ENCODE measurements at places on chromosomes 7 and 10.

- DNase-seq: no peak
These were observed 40.3 kb upstream of the LHFPL3 start for GRCh38 chr7:104288137-104288536.

DNA sequence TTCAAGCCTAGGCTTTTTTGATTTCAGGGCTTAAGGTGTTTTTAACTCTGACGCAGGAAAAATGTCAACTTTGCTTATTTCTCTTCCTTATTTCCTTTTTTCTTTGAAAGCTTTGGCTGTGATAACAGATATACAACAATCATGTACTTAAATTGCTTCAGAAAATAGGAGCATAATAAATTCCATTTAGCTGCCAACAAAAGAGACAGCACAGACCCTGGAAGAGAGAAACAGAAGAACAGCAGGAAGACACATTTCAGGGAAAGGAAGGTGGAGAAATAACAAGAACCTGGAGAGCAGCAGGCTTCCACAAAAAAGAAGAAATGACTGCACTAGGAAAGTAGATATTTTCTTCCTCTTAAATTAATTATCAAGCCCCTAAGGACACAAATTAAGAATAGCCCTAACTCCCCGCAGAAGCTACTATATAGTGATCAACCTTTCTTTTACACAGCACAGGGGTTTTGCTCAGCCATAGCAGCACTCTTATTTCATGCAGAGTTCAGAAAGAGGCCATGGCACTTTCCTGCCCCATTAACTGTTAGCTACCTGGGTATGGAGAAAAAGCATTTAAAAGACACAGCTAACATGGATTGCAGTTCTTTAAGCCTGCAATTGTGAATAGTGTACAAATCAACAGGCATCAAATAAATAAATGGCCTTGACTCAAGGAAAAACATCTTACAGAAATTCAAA lies 61.5 kb downstream of the IQUB start:
- no peak for DNase-seq

DNA sequence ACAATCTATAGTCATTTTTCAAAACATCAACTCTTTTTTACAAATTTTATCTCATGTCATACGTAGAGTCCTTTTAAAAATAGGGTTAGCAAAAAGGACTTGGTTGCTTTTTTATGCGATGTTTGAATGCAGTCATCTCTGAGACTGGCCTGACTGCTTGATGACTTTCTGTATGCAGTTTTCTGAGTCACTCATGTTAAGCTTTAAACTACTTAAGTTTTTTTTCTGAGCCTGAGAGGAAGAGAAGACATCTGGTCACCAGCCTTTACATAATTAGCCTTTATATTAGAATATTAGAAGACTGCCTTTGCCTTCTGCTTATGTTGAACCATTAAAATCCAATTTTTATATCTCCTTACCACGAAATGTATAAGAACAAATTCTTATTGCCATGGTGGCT lies 834.4 kb upstream of the MBL2 start:
- DNase-seq: no peak

- no peak for DNase-seq
These were observed 20.4 kb upstream of the PIK3AP1 start for GRCh38 chr10:96740579-96741281.

- no peak for DNase-seq
These were observed 31.8 kb upstream of the ELFN1 start for GRCh38 chr7:1638215-1638661.

- DNase-seq: no peak
These were observed 208.3 kb downstream of the USP6NL start for GRCh38 chr10:11403116-11403515.

DNA sequence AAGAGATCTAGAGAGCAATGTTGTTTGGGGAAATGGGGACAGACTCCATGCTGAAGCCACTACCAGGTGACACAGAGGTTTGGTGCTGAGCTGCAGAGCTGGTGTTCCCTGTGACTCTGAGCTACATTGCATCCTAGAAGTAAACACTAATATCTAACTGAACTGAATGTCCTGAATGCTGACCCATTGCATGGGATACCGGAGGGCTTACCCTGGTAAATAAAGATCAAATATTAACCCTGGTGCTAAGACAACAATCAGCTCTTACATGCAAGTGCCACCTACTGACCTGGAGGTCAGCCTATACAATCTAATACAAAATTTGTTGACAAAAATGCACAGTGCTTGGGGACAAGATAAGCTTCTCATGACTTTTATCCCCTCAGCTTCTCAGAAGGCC lies 851.3 kb upstream of the KCND2 start:
- DNase-seq: no peak

DNA sequence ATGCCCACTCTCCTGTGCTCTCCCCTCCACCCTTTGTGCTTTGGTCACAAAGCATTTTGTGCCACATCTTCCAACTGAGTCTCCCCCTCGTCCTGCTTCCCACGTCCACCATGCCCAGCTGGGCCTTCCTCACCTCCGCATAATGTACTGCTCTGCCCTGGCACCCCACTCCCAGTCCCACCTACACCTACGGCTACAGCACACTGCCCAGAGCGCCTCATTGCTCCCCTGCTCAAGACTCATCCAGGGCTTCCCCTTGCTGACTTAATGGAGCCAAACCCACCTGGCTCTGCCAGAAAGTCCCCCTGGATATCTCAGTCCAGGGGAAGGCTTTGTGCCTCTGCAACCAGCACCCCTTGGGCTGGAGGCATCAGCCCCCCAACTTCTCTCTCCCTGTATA lies 299.2 kb upstream of the ZMIZ1 start:
- no peak for DNase-seq

DNA sequence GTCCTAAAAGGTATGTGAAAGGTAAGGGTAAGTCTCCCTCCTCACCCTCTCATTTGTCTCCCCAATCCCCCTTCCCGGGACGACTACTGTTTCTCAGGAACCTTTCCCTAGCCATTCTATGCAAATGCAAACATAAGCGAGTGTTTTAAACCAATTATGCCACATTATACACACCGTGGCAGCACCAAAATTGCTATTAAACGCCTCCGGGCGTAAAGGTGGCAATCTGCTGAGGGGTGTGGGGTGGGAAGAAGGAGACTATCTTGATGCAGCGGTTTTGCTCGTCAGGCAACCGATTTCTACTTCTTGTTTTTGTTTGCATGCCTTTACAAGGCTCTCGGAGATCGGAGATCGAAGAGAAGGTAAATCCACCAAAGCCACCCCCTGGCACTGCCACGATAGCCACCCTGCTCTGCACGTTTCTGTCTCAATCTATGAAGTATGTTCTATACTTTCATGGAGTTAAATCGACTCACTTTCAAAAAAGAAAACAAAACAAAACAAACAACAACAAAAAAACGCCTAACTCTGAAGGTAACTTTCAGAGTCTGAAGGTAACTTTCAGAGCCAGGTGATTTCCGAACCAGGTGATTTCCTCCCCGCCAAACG lies 46.0 kb upstream of the CDK1 start:
- DNase-seq: no peak

DNA sequence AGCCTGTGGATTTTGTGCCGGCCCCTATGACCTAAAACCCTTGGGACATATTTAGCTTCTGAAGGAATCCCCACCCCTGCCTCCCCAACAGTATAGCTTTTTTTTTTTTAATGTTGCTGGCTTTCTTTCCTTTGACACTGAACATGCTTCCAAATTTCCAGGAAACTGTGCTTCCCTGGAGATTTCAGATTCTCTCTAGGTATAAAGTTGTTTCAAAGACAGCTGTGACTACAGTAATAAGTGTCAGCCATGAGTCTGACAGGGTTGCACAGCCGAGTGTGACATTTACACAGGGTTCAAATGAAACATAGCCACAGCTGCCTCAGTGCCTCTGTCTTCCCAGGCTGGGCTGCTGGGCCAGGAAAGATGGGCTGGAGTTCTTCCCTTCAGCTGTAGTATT lies 466.6 kb upstream of the COBL start:
- DNase-seq: no peak

DNA sequence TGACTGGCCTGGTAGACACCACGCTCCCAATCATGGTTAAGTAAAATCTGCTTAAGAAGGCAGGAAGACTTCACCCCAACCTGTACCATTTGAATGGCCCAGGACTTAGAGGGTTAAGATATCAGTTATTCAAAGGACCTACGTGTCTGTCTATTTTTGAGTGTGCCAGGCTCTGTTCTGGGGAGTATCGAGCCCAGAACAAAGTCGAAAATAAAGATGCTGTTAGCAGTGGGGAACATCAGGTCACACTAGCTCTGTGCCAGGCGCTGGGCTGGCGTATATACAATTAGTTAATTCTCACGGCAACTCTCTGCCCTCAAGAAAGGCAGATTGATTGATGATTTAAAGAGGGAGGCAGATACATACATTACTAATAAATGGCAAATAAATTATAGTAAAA lies 40.5 kb upstream of the CREB5 start:
- no peak for DNase-seq

DNA sequence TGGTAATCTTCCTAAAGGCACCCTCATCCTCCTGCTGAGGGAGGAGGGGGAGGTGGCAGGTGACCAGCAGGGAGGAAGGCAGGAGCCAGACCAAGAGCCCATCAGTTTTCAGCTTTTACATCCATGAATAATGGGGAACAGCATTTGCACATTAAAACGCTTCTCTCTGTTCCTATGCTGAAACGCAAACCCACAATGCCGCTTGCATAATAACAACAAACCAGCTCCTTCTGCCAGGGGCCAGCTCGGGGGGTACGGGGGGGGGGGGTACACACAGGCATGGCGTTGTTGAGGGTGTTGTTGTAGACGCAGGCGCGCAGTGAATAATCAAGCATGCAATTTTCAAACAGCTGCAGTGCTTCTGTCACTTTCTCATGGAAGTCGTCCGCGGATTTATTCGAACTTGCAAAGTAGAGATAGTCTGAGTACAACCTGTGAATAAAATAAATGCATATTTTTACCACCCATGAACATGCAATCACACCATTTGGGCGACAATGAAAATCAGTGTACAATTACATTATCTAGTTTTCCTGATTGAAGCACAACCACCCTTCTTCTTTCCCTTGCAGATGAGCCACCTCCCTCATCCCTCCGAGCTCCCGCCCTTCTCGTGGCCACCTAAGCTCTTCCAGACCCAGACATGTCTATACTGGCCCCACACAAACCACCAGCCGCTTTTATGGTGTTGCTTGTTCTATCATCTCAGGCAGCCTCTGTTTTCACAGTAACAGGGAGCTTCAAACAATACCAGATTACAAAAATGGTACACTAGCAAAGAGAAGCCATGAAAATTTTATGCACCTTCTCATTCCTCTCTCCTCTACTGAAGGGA lies 72.2 kb downstream of the CHST15 start:
- DNase-seq: no peak

- no peak for DNase-seq
These were observed 590.0 kb downstream of the NRG3 start for GRCh38 chr10:82464966-82465365.

DNA sequence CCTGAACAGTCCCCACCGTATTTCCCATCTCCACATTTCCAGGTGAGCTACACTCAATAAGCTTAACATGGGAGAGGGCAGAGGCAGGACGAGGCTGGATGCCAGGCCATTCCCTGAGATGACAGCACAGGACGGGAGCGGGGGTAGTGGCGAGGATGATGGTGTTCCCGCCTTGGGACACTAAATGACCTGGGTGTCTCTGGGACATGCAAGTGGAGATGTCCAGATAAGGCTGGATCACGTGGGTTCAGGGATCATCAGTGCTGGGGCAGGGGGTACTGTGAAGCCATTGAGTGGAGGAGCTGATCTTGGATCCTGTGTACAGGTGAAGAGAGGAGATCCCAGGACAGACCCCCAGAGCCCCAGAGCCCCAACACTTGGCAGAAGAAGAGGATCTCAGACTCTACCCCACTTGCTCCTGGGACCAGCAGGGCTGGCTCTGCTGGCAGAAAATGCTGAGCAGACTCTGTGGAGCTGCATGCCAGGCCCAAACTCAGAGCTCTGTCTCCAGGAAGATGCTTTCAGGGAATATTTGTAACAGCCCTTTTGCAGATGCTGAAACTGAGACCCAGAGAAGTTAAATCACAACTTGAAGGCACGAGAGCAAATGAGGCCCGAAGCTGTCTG lies 29.7 kb upstream of the HSPA12A start:
- DNase-seq: no peak

DNA sequence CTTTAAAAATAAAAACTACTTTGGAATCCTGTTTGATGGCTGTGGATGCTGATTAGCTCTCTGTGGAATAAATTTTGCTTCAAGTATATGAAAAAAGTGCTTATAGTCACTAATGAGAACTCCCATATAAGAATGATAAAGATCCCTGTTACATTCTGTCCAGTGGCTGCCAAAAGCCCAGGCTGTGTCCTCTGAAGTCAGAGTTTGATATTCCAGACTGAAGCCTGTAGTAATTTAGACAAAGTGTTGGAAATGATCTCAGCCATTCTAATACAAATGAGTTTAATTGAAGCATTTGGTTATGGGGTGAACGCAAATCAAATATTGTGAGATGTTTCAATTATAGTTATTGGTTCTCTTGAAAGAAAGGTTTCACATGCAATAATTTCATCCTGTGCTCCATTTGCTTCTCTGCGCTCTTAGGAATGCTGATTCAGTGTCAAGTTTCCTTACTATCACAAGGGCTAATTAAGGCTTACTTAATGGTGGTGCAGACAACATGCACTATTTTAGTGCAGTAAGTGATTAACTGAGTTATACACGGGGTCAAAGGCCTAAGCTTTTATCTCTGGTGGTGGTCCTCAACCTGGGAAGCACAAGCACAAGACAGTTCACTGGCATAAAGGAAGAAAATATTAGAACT lies 867.6 kb downstream of the SORCS1 start:
- DNase-seq: no peak

DNA sequence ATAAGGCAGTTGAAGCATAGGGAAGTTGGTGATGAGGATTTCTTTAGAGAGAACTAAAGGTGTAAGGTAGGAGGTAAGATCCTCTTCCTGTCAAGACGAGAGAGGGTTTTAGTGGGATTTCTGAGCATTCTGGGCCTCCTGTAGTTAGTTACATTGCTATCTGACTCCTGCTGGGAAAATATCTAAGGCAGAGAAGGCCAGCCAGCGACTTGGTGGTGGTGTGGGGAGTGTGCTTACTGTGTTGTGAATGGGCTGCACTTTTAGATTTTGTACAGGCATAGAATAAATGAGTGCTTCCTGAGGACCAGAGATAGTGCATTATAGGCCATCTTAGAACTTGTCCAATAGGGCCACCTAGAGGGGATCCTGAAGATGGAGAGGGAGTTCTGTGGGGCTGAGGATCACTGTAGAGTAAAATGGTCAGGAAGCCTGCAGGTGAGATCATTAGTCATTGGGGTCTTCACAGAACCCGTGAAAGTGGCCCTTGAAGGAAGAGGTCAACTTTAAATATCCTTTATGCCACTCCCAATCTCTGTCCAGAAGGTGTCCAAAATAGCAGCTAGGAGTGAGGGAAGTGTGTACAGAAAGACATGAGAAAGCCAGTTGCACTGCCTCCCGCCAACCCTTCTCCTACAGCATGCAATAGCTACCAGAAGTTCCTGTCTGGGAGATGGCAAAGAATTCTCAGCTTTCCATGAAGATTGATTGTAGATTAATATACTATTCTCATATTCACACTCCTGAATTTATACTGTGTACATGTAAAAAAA lies 266.6 kb downstream of the POLR1F start:
- no peak for DNase-seq

GRCh38 chr7:127413962-127414361 lies 21.5 kb upstream of the ZNF800 start:
- no peak for DNase-seq

- DNase-seq: no peak
These were observed 149.5 kb downstream of the AHR start for GRCh38 chr7:17447728-17448478.

- DNase-seq: no peak
These were observed 161.4 kb downstream of the GPAM start for GRCh38 chr10:112022196-112022595.

GRCh38 chr10:49296382-49296781 lies 2.6 kb upstream of the C10orf71 start:
- no peak for DNase-seq

- no peak for DNase-seq
These were observed 96.7 kb downstream of the SEMA3D start for GRCh38 chr7:85090143-85090542.

GRCh38 chr7:14137676-14138075 lies 148.2 kb upstream of the ETV1 start:
- DNase-seq: no peak
